ENCODE measurements at places on chromosomes 3 and 15. TPM values are rescaled to one million over a fixed set of nuclear protein-coding genes. Genes with fewer than 3 reads are reported as not detected.

The CALML4 gene
- 6.8 TPM for total RNA-seq

The CNTN4 gene
- total RNA-seq: 3.3 TPM

The LIPC gene
- total RNA-seq: 202 TPM

The SQOR gene
- 39.2 TPM for total RNA-seq

The UCN2 gene
- total RNA-seq: not detected

The GTF2A2 gene
- 33.0 TPM for total RNA-seq

The GOLGA6L9 gene
- total RNA-seq: 0.88 TPM

The ASB14 gene
- not detected for total RNA-seq

All from left lobe of liver (tissue), 2 donors.